ENCODE measurements at places on chromosomes 7 and 10.
A peak's percentile ranks its signal among the peaks of the same experiment; 100 is the strongest.

GRCh38 chr10:104300736-104301292 lies 31.8 kb downstream of the GSTO2 start:
- DNase-seq = no peak

- DNase-seq = no peak
Measured at GRCh38 chr7:95066737-95067530, 159.5 kb downstream of the PPP1R9A start.

DNA sequence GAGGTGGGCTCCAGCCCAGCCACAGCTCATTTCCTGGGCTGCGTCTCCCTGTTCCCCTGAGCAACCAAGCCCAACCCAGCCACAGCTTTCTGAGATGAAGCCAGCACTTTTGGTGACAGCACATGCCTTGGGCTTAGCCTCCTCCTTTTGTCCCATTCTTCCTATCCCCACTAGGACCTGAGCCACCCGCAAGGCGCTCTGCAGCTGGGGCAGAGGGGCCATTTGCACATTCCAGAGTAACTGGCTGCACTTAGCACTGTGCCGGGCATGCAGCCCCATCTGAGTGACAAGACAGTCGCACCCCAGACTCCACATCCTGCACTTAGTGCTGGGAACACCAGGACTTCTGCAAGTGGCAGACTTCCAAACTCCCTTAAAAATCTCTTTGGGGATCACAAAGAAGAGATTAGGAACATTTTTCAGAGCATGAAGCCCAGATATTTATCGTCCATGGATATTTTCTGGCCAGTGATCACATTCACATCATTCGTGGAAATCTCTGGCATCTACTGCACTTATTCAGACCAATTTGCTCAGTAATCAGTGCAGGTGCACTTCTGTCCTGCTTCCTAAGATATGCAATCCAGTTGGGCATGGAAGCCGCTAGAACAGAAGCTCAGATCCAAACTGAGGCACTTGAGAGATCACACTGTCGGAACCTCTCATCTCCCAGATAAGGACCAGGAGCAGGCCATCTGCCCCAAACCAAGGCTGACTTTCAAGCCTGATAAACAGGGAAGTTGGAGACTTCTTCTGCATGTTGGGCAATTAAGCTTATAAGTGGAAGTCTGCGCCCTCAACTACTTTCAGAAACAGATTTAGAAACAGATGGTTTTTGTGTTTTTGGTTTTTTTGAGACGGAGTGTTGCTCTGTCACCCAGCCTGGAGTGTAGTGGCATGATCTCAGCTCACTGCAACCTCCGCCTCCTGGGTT lies 26.4 kb downstream of the CHST15 start:
- no peak for DNase-seq

- DNase-seq = no peak
Measured at GRCh38 chr10:90960355-90960814, 39.5 kb upstream of the ANKRD1 start.

DNA sequence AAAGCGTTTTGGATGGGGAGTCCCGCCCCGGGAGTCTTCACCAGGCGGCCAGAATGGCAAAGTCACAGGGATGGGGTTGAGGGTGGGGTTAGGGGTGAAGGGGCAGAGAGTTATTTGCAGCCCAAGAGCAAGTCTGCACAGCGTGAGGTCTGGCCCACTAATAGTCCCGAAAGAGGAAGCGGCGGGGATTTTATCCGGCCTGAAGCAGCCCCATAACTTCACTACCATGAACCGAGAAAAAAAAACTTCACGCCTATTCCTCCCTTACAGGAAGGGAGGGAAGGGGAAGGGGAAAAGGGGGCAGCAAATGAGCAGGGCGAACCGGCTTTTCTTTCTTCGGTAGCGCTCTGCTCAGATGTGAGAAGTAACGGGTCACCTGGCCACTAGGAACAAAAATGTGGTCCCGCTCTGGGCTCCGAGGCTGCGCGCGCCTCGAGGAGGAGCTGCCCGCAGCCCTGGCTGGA lies 712 bp downstream of the ITPRIP start:
- no peak for DNase-seq

GRCh38 chr7:44750921-44751571 lies 2.4 kb downstream of the ZMIZ2 start:
- DNase-seq = no peak

GRCh38 chr7:136971776-136972175 lies 103.3 kb downstream of the CHRM2 start:
- no peak for DNase-seq

DNA sequence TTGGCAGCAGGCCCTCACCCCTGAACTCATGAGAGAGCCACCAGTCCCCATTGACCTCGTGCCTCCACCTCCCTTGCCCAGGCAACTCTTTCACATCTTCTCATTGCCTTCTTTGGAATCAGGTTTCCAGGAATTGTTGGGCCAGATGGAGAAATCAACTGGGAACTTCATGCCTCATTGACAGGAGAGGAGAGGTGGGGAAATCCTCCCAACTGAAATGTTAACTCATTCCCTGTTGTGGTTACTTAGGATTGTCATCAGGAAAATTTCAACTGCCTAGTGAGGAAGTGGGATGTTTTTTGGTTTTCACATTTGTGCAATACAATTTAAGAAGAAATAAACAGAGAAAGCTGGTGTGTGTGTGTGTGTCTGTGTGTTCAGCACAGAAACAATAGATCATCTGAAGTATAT lies 106.6 kb upstream of the INHBA start:
- DNase-seq = no peak

- DNase-seq = no peak
Measured at GRCh38 chr7:26856176-26856985, 8.0 kb downstream of the SKAP2 start.

DNA sequence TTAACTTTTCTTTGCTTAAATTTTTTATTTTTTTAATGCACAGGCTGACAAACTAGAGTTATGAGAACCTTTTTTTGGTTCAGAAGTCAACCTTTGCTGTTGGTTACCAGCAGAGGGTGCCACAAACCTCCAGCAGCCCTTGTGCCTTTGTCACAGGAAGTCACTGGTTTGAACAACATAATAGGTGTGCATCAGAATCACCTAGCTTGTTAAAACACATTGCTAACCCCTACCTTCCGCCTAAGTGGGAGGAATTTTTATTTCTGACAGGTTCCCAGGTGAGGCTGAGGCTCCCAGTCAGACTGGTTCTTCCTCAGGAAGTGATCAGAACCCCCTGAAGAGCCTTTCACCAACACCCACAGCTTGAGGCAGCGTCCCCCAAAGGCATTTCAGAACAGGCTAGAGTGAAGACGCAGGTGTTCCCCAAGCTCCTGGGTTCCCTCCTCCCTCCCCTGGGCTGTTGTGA lies 22.6 kb upstream of the VDAC2 start:
- peak; percentile 48 for DNase-seq

GRCh38 chr10:103367379-103367781 lies 396 bp upstream of the TAF5 start:
- no peak for DNase-seq

- DNase-seq = no peak
Measured at GRCh38 chr7:152602962-152603361, 73.0 kb downstream of the XRCC2 start.

DNA sequence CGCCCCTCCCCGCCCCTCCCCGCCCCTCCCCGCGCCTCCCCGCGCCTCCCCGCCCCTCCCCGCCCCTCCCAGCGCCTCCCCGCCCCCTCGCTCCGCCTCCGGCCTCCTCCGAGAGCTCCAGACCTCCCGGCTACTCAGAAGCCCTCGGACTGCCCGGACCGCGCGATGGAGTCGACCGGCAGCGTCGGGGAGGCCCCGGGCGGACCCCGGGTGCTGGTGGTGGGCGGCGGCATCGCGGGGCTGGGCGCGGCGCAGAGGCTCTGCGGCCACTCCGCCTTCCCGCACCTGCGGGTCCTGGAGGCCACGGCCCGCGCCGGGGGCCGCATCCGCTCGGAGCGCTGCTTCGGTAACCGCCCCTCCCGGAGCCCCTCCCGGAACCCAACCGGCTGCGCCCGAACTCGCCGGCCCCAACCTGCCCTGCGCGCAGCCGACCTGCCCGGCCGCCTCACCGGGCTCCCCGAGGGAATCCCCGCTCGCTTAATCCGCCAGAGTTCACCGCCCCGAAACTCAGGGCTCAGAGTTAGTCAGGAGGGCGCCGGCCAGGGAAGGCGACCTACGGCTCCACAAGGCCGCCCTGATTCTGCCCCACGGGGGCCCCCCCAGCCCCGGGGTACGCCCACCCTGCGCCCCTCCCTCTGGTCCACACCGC lies at the start of gene PAOX:
Gene PAOX (plus strand): TSS at position 111 of the 649 bp plus-strand sequence. CDS start 55 bp downstream, at position 166.
- DNase-seq = no peak

- DNase-seq = no peak
Measured at GRCh38 chr7:130421684-130422083, 19.1 kb downstream of the CEP41 start.

DNA sequence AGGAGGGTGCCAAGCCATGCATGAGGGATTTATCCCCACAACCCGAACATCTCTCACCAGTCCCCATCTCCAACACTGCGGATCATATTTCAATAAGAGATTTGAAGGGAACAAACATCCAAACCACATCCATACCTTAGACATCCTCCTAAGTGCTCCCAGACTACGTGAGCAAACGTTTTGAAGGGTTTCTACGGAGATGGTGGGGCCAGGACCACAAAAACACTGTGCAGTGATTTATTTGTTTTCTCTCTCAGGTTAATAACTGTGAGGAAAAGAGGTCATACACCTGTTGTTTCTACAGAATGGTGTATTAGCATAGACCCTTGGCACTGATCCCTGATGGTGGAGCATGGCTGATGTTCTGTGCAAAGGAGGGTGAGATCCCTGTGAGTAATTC lies 277.8 kb downstream of the FRMD4A start:
- DNase-seq = no peak

DNA sequence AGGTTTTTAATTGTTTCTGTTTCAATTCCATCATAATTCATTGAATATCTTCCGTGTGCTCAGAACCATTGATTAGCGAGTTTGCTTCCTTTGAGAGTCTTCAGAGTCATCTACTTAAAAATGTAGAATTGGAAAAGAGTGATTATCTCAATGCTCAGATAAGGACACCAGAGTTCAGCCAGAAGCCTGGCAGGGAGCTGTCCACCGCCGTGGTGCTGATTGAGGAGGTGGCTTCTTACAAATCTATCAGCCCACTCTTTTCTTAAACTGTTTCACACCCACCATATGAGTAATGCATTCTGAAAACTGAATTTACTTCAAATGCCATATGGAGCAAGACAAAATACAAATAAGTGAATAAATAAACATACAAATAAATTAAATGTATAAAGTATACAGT lies 79.3 kb downstream of the INSYN2A start:
- no peak for DNase-seq

DNA sequence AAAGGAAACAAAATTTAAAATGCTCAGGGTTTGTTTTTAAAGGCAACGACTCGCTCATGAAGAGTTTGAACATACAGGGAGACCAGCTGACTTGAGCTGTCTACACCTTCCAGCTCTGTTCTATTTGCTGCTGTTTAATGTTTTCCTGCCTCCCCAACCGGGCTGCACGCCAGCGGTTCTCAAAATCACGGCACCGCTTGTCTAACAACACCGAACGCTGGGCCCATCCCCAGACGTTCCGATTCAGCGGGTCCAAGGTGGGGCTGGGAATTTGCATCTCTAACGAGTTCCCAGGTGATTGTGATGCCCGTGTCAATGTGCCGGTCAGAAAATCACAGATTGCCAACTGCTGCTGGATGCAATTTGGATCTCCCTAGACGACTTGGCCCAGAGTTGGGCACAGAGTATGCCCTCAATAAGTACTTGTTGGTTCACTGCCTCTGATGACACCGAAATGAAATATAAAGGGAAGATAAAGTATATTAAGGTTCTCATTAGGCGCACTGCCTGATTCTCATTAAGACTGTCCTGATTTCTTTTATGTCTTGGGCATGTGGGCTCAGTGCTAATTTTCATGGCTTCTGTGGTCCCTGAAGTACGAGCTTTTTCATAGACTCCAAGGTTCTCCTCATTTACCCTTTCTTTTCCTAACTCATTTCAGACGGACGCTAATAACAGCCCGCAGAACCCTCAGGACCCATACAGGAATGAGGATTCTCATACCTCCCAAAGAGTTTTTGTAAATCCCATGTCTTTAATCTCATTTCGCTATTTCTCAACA lies 28.5 kb downstream of the CELF2 start:
- DNase-seq = no peak

DNA sequence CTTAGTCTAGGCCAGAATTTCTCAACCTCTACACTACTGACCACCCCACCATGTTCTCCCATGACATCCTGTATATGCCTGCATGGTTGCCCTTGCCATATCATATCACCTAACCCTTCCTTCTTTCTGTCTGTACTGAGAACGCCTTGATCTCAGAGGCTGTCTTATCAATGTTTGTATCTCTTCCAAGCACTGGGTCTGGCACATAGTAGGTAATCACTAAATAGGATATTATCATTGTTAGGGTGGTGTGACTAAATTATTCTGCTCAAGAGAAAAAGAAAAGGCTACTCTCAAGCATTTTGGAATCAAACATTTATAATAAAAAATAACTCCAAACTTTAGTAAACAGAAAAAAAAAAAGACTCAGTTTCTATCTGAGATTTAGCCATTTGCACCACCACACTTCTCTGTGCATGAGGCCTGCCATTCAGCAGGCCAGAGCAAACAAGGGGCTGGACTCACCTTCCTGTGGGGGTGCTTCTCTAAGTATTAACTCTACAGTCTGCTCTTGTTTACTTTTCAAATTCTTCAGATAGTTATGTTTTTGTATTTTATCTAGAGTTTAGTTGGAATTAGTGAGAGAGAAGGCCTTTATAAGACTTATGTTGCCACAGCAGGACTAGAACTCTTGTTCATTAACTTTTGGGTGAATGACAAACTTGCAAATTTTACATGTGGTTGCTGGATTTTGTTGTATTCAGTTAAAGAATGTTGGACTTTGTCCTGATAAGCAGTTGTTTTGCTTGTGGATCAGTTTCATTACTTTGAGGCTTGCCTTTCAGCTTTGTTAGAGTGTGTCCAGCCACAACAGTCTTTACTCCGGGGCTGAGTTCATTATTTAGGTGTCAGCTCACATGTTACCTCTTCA lies 5.4 kb downstream of the AGBL3 start:
- DNase-seq = no peak

- DNase-seq = no peak
Measured at GRCh38 chr10:102236006-102236405, 5.3 kb downstream of the PITX3 start.

DNA sequence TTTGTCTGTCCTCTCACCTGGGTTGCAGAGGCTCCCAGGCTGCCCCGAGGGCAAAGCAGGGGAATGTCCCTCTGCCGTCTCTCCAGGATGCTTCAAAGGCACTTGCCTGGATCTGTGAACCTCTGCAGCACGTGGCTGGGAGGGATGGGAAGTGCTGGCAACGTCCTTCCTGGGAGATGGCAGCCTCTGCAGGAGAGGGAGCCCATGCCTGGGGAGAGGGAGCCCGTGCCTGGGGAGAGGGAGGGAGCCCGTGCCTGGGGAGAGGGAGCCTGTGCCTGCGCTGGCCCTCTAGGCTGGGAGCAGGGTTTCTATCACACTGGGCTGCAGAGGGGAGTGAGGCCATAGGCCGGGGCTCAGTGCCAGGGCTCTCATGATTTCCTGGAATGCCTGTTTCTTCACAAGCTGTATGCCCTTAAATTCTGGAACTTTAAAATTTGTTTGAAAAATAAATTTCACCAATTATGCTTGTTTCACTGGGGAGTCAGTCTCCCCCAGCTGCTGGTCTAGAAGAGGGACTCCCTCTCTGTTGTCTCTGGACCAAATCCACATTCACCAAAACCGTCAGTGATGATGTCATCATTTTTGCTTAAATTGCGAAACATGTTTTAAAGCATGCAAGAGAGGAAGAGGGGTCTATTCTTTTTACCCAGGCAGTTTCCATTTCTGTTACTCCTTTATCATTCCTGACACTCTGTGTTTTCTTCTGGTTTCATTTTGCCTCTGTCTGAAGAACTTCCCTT lies 135.7 kb downstream of the DNAJB6 start:
- DNase-seq = no peak

GRCh38 chr10:3738855-3739350 lies 46.1 kb downstream of the KLF6 start:
- no peak for DNase-seq
